ENCODE measurements at places on chromosomes 2 and 18. TPM values are rescaled to one million over a fixed set of nuclear protein-coding genes. Genes with fewer than 3 reads are reported as not detected.

DNA sequence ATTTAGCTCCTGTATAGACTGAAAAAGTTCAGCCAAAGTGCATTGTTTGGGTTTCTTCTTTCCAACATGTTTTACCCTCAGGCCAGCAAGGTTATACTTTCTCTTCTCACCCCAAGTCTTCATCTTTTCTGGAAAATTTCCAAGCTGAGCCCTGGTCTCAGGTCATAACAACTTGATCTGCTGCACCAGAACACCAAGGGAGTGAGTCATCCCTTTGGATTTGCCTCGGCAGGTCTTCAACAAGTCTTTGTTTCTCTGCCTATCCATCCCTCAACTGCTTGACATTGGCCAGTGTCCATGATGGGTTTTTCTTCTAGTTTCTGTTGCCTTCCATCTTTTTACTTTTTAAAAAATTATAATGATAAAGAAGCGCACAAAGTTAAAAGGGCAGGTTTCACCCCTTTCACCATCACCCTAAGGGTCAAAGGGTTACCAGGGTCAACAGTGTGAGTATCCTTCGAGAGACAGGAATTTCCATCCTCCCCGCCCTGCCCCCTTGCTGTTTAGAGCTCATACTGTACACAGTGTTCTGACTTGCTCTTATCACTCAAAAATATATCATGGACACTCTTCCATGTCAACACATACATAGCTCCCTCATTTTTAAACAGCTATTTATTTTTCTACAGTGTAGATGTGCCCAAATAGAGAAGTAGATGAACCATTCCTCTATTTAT lies 5.7 kb upstream of the SPATS2L start:
- no peak overlapping the region for H3K27ac ChIP-seq
- no peak overlapping the region for H3K4me3 ChIP-seq
- no peaks in the 10 kb centered on the region for H3K36me3 ChIP-seq
- DNase-seq = no peak

The FSHR gene
- 0.29 TPM for total RNA-seq

DNA sequence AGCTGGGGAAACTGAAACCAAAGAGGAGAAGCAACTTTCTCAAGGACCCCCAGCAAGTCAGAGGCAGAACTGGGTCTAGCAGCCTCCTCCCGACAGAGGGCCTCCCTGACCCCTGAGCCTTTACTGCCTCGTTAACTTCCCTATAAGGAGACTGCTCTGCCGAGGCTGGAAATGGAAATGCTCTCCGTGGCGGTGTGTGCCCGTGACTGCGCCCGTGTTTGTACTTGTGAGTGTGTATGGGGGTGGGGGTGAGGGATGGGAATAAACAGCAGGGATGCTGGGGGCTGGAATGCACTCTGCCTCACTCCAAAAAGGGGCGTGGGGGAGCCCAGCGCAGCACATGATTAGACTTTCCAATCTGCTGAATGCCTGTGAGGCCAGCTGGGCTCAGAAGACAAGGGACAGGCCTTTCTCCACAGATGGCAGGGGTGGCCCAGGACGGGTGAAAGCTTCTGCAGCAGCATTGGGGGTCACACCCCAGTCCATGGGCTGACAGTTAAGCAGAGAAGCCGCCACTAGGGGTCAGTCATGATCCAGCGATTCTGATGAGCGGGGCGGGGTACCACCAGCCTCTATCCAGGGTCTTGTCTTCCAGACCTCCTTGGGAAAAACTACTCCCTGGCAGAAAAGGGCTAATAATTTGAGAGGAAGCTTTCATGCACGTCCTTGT lies 26.8 kb downstream of the MPHOSPH10 start:
- peak overlapping the region; percentile 53 for H3K4me3 ChIP-seq
- DNase-seq = peak; percentile 90
- peaks cover 8% of the 10 kb centered on the region for H3K27me3 ChIP-seq
- no peaks in the 10 kb centered on the region for H3K36me3 ChIP-seq
- H3K27ac ChIP-seq = no peak overlapping the region
- peaks cover 2% of the 10 kb centered on the region for H3K4me1 ChIP-seq

- H3K4me1 ChIP-seq = no peaks in the 10 kb centered on the region
- no peak overlapping the region for H3K4me3 ChIP-seq
- peaks cover 5% of the 10 kb centered on the region for H3K27me3 ChIP-seq
- no peaks in the 10 kb centered on the region for H3K36me3 ChIP-seq
- DNase-seq = no peak
Observed at GRCh38 chr2:173462892-173463840, 108.5 kb downstream of the CDCA7 start.

DNA sequence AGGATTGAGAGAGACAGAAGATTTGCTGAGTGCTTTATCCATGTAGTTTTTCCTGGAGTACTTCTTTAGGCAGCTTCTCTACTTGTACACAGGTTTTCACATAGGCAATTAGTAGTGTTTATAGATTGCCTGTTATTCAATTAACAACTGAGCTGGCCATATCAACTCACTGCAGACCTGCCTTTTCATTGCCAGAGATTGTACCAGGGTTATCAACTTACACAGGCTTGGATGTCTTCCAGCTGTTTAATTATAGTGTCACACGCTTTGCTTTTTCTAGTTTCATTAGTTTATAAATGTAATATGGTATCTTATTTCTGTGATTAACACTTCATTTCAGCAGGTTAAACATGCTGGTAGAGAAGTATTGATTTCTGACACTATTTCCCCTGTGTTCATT lies 125.9 kb downstream of the GPD2 start:
- peaks cover 4% of the 10 kb centered on the region for H3K36me3 ChIP-seq
- H3K27ac ChIP-seq = no peak overlapping the region
- peaks cover 11% of the 10 kb centered on the region for H3K4me1 ChIP-seq
- no peaks in the 10 kb centered on the region for H3K27me3 ChIP-seq
- H3K4me3 ChIP-seq = no peak overlapping the region

DNA sequence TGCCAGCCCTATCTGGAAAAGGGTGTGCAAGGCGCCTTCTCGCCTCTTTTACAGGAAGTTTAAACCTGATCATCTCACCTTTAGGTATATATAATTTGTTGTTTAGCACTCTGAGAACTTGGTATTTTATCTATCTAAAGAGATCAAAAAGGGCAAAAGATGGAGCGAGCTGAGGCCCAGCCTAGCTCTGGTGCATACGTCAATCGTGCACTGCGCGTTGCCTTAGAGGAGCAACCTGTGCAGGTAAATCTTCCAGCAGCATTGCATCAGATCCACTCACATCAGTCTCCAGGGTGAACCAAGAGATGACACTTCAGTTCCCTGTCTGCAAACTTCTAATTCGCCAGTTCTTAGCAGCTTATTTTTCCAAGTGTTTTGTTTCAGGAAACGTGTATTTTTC lies 15.4 kb downstream of the BCL11A start:
- no peak for DNase-seq
- H3K36me3 ChIP-seq = no peaks in the 10 kb centered on the region
- H3K27ac ChIP-seq = no peak overlapping the region
- H3K4me3 ChIP-seq = no peak overlapping the region

DNA sequence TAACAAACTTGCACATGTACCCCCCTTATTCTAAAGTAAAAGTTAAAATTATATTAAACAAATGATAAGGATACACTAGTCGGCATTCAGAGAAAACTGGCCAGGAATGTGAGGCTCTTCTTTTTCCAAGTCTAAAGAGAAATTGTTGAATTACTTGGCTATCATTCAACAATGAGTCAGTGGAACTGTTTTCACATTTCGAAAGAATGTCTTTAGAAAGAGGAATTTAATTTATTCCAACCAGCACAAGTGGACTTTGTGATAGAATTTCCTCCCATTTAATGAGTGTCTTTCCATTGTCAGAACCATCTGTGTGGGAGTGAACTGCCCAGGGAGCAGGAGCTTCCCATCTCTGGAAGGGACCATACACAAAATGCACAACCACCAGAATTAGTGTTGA lies 792.2 kb downstream of the EPHA4 start:
- no peaks in the 10 kb centered on the region for H3K4me1 ChIP-seq
- no peak overlapping the region for H3K4me3 ChIP-seq
- no peak for DNase-seq

The DSC2 gene
- under 0.01 TPM for total RNA-seq

DNA sequence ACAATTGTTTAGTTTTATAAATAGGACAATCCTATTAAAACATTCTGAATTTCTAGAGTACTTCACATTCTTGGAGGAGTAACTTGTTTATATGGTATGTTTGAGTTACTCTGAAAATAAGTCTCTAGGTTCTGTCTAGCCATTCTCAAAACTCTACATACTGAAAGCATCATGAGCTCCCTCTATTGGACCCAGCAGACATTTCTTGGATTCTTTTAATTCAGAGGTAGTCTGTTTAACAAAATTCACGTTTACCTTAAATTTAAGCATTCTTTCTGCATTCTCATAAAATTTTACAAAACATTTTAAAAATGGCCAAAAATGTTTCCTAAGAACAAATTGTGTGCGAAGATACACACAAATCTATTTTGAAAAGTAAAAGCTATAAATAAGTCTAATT lies 15.3 kb downstream of the SP9 start:
- peaks cover 2% of the 10 kb centered on the region for H3K27me3 ChIP-seq
- no peaks in the 10 kb centered on the region for H3K4me1 ChIP-seq
- peaks cover 19% of the 10 kb centered on the region for H3K36me3 ChIP-seq
- DNase-seq = peak; percentile 29

DNA sequence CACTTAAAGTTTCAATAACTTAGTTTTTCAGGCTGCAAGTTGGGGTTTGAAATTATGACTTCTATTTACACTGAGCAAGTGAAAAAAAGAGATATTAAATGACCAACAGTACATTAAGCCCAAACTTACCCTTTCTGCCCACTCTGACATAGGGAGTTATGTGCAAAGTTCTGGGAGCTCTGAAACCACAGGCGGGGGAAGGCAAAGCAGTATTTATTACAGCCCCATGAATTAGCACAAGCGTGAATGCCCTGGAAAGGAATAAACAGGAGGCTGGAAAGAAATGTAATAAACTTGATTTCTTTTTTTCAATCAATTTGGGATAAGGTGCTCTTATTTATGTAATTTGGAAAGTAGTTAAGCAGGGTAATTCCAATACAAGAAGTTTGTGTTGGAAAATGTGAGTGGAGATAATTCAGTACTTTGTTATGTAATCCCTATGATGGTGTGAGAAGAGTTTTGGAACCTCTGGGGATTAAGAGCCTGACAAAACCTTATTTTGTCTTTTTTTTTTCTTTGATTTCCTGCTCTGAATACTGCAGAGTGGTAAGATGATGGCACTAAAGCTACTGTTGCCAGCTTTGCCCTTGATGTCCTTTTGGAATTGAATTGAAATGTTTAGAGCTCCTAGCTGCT lies 351.5 kb downstream of the ARHGAP15 start:
- H3K4me1 ChIP-seq = no peaks in the 10 kb centered on the region
- H3K4me3 ChIP-seq = no peak overlapping the region
- no peaks in the 10 kb centered on the region for H3K36me3 ChIP-seq
- H3K27me3 ChIP-seq = no peaks in the 10 kb centered on the region

Measured in osteoblast (primary cell).